ENCODE measurements at places on chromosomes 7 and 10. TPM values are rescaled to one million over a fixed set of nuclear protein-coding genes. Genes with fewer than 3 reads are reported as not detected.

The RADIL gene
- total RNA-seq: 1.2 TPM

The STEAP1 gene
- total RNA-seq: 12.5 TPM

The STEAP2 gene
- total RNA-seq: 9.2 TPM

The PAPSS2 gene
- 233 TPM for total RNA-seq
